ENCODE measurements at places on chromosomes 5 and 9.

- DNase-seq, result no peak
Measured at GRCh38 chr9:78865737-78866136, 568.8 kb downstream of the PSAT1 start.

DNA sequence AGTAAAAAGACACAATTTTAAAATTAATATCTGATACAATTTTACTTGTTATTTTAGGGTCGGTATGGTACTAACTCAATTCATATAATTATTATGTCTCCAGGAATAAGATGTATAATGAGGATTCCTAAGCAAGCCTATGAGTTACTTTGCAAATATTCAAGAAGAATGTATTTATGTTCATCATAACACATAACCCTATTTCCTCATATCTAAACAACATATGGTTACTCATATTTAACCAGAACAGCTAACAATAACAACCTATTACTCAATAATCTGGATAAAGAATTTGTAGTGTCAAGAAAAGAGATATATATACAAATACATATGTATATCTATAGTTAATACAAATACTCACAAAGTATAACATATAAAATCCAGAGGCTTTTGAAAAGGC is 285.9 kb downstream of the ARL15 start:
- no peak for DNase-seq

DNA sequence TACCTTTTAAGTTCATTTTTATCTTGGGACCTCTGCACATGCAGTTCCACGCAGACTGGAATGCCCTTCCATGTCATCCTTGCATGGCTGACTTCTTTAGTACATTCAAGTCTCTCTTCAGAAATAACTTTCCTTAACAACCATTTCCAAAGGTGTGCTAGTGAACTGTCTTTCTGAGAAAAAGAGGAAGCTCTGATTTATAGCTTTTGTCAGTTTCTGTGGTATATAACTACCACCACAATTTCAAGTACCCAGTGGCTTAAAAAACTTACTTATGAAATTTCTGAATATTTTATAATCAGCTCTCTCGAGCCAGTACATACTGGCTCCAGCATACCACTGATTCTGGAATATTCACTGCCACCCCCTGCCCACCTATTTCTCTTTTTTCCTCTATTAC is 1613.8 kb downstream of the MAT2B start:
- DNase-seq, result no peak

GRCh38 chr9:88957526-88957925 is 33.7 kb upstream of the S1PR3 start:
- no peak for DNase-seq

- no peak for DNase-seq
Measured at GRCh38 chr5:61981886-61982285, 324.1 kb upstream of the KIF2A start.
